ENCODE measurements at places on chromosomes 3 and 15.

DNA sequence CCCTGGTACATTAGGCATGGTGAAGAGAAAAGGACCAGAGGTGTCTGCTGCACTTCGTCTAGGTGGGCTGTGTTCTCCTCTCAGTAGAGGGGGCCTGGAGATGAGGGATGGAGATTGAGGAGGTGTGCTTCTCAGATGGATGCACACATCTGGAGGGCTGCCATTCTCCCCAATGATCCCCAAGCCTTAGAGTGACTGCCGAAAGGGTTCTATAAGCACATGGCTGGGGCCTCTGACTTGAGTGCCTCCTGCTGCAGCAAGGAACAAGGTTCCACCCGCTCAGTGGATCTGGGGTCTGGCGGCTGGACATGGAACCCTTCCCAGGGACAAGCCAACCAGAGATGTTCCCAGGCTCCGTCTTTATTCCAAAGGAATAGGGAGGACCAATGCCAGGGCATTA, 66.8 kb downstream of the CPN2 start:
- DNase-seq: no peak

DNA sequence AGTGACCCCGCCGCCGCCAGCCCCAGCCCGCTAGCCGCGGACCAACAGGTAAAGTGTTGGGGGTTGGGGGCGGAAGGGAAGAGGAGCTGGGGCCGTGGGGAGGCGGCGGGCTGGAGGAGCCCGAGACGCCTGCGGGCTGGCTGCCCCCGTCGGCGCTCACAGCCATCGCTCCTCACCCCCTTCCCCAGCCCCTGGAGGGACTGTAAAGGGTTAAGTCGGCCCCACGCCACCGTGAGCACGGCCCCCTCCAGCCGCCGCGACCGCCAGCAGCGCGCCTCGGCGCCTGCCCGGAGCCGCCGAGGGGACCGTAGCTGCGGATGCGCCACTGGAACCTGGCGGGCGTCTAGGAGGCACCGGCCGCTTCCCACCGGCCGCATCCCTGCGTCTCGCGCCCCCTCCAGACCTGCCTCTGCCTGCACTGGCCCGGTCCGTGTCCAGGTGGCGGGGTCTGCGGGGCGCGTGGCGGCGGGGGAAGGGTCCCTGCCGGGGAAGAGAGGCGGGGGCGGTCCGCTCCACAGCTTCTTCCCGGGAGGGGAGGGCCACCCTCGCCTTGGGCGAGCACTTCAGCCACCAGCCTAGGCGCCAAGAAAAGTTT, 522 bp downstream of the MED12L start:
- peak; percentile 49 for DNase-seq

- DNase-seq: no peak
Observed at GRCh38 chr3:84082726-84083125, 876.1 kb upstream of the CADM2 start.

DNA sequence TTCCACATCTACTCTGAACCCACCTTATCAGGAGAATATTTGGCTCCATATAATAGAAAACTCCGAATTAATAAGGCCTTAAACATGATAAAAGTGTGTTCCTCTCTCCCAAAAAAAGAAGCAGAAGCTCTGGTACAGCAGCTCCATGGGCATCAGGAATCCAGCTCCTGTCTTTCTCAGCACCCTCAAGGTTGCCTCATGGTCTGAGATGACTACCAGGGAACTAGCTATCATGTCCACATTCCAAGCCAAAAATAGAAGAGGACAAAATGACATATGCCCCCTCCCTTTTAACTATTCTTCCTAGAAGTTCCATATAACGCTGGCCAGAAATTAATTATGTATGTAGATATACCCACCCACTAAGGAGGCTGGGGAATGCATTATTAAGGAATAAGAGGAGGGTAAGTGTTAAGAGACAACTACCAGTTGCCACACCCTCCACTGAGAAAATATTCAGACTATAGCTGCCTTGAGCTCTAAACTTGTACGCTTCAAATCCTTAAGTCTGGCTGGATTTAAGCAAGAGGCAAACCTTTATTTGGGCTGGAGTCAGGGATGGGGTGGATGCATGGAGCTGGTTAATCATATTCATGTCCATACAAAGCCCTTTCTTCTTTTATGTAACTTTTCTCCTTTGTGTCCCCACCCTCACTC, 35.8 kb upstream of the CTDSPL start:
- DNase-seq: no peak

- no peak for DNase-seq
Observed at GRCh38 chr3:16112910-16113504, 61.5 kb upstream of the GALNT15 start.

- no peak for DNase-seq
Observed at GRCh38 chr3:112640930-112641801, at the start of gene CCDC80. TSS of gene CCDC80 (minus strand) at chr3:112641143. CDS start at chr3:112639905, 1,238 bp downstream.

DNA sequence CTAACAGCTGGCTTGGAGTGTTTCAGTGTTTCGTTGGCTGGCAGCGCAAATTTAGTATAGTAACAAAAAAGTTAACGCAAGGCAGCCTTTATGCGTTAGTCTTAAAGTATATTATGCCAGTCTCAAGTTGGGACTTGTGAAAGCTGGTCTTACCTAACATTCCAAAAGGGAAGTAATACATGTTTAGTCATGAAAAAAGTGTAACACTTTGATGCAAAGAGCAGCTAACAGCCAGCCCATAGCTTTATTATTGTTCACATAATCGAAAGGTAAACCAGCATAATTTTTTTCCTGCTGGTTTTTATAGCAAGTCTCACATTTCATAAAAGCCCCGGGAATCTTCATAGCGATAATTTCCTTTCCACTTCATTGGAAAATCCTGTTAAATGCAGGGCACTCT, 2.4 kb upstream of the GPR87 start:
- no peak for DNase-seq

DNA sequence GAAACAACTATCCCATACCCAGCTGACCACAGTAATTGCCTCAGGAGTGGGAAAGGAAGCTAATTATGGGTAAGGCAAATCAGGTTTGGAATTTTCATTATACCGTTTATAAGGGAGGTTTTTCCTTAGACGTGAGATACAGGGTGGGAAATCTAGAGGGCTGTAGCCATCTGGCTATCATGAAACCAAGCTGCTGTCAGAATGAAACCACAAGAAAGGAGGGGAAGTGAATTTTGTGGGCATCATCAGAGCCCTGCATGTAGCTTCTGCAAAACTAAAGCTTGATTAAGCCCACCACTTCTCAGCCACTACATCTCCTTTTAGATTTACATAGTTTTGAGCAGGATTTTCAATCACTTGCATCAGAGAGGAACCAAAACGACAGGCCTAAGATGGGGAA, 893.5 kb downstream of the TUSC7 start:
- DNase-seq: no peak

GRCh38 chr3:174229916-174230315, 629.2 kb upstream of the NAALADL2 start:
- DNase-seq: no peak

DNA sequence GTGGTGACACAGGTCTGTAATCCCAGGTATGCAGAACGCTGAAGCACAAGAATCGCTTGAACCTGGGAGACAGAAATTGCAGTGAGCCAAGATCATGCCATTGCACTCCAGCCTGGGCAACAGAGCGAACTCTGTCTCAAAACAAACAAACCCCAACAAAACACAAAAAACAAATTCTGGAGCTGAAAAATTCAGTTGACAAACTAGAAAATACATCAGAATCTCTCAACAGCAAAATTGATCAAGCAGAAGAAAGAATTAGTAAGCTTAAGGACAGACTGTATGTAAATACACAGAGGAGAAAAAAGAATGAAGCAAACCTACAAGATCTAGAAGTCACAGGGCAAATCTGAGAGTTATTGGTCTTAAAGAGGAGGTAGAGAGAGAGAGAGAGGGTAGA, 25.3 kb downstream of the NCBP2 start:
- DNase-seq: no peak

DNA sequence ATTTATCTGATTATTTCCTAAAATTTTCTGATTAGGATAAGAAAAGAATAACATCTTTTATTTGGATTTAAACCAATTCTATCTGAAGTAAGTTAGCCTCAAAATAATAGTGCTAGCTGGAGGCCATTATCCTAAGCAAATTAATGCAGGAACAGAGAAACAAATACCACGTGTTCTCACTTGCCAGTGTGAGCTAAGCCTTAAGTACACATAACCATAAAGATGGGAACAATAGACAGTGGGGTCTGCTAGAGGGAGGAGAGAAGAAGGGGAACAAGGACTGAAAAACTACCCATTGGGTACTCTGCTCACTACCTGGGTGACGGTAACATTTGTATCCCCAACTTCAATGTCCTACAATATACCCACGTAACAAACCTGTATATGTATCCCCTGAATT, 31.3 kb upstream of the LYSMD4 start:
- no peak for DNase-seq

GRCh38 chr3:133561679-133562078, 11.8 kb upstream of the CDV3 start:
- no peak for DNase-seq

GRCh38 chr3:141080431-141080830, 29.3 kb downstream of the SPSB4 start:
- DNase-seq: no peak

GRCh38 chr15:53962646-53963561, 15.3 kb upstream of the UNC13C start:
- DNase-seq: peak; percentile 11

DNA sequence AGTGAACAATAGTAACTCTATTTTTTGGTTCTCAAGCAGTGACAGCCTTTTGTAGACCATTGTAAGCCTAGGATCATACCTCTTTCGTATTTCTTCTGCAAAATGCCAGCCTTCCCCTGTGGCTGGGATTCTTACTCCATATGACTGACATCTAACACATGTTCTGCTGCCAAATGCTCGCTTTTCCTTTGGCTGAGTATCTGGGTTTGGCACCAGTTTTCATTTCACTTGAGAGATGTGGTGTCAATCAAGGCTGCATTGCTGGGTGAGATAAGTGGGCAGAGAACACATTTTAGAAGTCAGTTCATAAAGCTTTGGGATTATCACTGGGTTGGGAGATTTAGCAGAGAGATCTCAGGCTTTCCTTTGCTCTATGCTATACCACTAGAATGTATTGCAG, 514.7 kb upstream of the SGO1 start:
- no peak for DNase-seq

- DNase-seq: no peak
Observed at GRCh38 chr15:101171954-101172353, 79.9 kb downstream of the CHSY1 start.

DNA sequence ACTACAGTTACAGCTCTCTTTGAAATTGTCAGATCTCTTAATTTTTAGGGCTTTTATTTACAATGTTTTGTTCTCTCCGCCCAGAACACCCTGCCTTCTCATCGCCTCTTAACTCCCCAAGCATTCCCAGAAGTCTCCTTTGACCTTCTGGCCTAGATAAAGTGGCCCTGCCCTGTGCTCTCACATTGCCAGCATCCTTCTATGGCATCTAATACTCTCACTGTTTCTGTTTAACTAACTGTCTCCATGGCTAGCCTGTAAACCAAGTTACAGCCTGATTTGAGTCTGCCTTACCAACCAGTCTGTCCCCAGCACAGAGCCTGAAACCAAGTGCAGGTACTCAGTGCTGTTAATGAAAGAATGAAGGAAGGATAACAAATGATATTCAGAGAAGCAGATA, 19.9 kb downstream of the COL8A1 start:
- DNase-seq: no peak

DNA sequence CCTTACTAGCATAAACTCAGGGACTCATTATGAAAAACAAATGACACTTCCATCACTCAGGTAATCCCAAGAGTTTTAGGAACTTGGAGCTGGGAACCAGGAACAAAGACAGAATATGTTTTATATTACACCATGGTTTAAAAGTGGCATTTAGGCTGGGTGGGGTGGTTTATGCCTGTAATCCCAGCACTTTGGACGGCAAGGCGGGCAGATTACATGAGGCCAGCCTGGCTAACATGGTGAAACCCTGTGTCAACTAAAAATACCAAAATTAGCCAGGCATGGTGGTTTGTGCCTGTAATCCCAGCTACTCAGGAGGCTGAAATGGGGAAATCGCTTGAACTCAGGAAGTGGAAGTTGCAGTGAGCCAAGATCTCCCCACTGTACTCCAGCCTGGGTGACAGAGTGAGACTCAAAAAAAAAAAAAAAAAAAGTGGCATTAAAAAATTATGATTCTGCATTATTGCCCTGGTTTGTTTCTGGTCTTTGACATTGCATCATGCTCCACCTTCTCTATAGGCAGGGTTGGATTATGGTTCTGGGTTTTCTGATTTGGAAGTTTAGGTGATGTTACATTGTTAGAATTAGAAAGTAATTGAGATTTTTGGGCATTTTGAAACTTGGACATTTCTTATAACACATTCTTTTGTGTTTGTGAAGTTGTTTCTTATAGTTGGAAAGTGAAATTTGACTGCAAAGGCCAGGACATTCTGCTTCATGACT, 19.0 kb downstream of the SQOR start:
- DNase-seq: no peak

DNA sequence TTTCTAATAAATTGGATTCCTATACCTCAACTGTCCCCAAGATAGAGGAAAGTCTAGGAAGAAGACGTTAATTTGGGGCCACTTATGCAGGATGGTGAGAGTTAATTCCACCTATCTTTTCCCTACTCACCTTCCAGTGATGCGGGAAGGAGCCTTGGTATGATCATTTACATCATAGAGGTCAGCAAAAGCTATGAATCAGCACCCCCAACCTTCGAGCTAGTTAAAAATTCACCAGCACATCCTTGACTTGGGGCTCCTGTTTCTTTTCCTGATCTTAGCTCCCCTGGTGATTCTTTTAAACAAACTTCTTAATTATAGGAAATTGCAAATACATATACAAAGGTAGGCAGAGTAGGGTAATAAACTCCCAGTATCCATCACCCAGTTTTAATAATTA, 366.6 kb downstream of the SOX2 start:
- DNase-seq: no peak

- no peak for DNase-seq
Observed at GRCh38 chr15:85335193-85335942, 45.0 kb upstream of the AKAP13 start.

DNA sequence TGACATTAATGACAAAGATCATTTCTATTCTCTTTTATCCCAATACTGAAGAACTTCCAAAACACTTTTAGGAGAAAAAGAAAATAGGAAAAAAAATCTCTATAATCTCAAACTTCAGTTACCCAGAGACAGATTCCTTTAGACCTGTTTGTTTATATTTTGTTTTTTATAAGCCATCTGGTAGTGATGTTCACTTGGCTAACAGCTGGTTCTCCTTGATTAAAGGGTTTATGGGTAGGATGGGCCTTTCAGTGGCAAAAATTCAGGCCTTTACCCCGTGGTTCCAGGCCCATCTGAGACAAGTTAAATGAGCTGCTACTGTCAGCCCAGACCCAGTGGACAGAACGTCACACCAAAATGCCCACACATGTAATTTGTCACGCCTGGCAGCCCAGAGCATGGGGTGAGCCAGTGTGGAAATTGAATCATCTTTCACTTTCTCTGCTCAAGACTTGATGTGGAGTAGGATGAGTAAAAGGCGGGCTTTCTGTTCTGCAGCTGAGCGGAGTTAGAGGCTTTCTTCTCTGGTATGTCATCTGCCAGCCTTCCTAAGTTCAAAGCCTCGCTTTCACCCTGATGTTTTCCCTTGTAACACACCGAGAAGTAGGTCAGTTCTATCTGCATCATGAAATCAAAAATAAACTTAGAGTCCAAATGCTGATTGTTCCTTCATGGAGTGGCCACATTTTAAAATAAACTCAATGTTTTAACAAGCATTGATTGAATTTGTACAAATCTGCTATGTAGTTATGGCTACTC, 62.5 kb upstream of the SKOR1 start:
- no peak for DNase-seq

- peak; percentile 58 for DNase-seq
Observed at GRCh38 chr3:117893638-117894037, 1141.0 kb downstream of the IGSF11 start.

Data from NCI-H1436 (cell line).